ENCODE measurements at places on chromosomes 4 and X.

DNA sequence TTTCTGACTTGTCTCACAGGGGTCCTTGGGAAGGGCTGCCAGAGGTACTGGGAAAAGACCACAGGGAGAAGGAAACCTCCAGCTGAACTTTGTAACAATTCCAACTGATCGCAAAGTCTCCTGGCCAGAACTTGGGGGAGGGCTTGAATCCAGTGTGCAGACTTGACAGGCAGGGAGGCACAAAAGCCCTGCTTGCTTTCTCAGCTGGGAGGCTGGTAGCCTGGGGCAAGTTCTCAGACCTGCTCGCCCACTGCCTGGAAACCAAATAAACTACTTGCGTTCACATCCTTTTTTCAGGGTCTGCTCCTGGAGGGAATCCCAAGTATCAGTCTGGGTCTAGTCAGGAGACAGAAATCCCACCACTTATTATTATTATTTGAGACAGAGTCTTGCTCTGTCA lies 48.0 kb upstream of the CASK start:
- DNase-seq, result no peak

GRCh38 chrX:130024127-130024526 lies 41.7 kb downstream of the BCORL1 start:
- peak; percentile 60 for DNase-seq

DNA sequence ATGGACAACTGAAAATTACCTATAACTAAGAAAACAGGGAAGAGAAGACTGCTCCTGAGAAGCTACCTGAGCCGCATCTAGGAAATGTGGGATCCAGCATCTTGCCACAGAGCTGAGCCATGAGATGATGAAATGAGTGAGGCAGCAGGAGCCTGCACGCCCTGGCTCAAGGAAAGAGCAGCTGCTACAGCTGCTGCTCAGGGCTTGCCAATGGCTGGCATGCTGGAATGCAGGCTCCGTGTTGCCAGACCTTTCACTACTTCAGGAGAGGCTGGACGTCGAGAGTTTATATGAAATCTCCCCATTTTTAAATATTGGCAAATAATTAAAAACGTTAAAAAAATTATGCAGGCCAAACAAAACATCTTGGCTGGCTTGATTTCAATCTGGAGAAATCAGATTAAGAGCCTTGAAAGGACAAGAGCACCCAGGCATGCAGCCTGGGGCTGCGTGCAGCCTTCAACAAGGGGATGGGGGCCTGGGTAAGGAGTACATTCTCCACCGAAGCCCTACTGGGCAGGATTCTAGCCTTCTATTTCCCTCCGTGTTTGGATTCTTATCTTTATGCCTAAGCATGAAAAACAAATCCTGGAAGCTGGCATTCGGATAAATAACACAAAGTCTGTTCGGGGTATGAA lies 227.6 kb downstream of the NR3C2 start:
- DNase-seq, result no peak

GRCh38 chrX:154374313-154375155 lies at the start of gene FLNA:
TSS of gene FLNA (minus strand) at chrX:154374634. CDS start at chrX:154371245, 3,389 bp downstream.
- no peak for DNase-seq

DNA sequence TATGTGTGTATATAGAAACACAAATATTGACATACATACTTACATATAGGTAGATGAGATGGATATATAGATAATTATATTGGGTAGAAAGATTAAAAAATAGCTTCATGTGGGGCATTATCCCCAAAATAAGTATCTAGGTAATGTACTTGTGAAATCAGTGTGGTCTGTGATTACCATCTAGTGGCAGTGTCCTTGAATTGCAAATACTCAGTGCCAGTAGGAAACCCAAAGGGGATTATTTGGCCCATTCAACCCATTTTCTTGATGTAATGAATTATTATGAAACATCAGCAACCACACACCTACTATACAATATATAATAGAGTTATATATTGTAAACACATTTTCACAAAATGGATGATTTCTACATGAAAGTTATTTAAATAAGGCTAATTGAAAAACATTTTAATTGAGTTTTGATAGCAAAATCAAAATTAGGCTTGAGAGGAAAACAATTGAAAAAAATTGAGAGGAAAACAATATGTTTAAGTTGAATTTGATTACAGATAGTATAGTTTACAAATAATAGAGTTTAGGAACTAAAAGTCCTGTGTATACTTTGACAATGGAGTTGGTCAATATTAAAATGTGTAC lies 389.4 kb downstream of the GALNTL6 start:
- DNase-seq, result no peak

DNA sequence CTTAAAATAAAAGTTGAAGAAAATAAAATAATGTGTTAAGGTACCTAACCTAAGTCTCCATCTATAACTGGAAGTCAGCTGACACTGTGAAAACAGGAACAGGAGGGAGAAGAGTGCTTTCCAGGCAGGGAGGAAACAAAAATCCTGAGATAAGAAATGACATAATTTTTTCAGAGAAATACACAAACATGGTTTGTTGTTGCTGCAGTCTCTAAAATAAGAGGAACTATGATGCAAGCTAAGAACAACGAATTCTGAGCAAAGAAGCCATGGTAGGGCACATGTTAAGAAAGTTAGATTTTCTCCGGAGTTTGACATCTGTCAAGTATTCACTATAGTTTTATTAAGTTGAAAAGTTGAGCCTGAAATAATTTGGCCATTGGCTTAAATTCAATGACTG lies 26.9 kb downstream of the PAPSS1 start:
- DNase-seq, result no peak

DNA sequence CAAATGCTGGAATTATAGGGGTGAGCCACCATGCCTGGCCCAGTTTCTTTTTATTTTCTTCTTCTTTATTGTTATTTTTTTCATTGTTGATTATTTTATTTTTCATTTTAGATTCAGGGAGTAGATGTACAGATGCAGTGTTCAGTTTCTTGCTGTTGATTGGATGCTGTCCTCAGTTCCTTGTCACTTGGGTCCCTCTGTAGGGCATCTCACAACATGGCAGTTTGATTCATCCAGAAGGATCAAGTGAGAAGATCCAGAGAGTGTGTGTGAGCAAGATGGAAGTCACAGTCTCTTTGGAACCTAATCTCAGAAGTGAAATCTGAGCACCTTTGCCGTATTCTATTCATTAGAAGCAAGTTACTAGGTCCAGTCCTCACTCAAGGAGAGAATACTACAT lies 20.9 kb downstream of the HMGB3 start:
- DNase-seq, result no peak

DNA sequence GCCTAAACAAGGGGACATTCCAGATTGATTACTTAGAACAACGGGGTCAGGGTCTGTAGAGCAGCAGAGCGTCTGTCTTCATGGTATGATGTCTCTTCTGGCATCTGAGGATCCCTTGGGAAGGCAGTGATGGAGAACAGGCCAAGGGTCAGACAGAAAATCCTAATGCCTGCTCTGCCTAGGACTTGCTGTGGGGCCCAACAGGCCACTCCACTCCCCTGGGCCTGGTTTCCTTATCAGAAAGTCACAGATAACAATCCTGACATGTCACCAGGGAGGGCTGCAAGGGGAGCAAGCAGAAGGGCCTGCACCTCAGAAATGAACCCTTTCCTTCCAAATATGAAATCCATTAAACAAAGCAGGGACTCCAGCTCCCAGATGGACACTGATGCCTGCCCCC lies 21.4 kb upstream of the ARHGAP6 start:
- DNase-seq, result no peak

DNA sequence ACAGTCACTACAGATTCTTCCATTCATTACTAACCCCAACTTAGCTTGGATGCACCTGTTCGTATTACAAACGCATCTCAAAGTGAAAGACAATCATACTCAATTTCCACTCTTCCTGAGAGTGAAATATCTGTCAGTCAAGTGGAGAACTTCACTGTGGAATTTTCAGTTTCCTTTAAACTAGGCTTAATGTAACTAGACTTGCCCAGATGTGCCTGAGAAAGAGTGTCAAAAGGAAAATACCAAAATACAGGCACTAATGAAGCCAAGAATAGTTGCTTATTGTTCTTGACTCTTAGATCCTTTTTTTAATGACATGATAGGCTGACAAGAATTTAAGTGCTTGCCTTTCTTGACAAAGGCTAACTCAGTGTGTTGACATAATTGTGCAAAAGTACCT lies 72.4 kb upstream of the NR3C2 start:
- no peak for DNase-seq

- no peak for DNase-seq
These were observed 84.6 kb downstream of the TSPAN5 start for GRCh38 chr4:98573791-98574190.

DNA sequence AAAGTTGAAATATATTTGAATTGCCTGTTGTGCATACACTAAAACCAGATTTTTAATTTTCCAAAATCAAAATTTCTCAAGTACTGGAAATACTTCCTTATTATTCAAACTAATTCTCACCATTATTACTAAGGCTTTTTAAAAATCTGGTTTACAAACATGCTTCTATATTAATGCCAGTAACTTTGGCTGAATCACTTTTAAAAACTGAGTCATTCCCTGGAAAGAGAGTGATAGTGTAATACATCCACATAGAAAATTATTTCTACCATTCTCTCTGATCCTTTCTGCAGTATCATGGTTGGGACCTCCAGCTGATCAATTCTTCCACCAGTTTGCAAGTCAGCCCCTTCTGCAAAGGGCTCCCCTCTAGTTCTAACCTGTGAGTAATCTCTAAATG lies 165.3 kb upstream of the FAM241A start:
- no peak for DNase-seq

GRCh38 chr4:43496188-43496587 lies 603.7 kb downstream of the GRXCR1 start:
- DNase-seq, result no peak

GRCh38 chr4:148170408-148171365 lies 271.5 kb downstream of the NR3C2 start:
- no peak for DNase-seq

GRCh38 chr4:176744091-176744490 lies 48.6 kb downstream of the VEGFC start:
- DNase-seq, result no peak

DNA sequence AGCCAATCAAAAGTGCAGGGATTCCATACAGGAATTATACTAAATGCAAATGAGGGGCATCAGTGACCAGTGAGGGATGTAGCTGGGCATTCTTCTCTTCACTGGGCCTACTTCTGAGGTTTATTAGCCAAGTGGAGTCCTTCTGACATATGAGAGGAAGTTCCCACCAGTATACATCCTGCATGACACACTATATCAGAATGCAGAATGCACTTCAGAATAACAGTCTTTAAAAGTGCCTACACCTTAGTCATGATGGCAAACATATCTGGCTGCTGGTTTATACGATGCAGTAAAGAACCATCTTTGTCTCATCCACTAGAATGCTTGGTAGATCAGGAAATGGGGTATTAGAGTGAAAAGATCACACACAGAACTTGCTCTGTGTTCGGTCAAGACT lies 180.3 kb upstream of the PPARGC1A start:
- no peak for DNase-seq

DNA sequence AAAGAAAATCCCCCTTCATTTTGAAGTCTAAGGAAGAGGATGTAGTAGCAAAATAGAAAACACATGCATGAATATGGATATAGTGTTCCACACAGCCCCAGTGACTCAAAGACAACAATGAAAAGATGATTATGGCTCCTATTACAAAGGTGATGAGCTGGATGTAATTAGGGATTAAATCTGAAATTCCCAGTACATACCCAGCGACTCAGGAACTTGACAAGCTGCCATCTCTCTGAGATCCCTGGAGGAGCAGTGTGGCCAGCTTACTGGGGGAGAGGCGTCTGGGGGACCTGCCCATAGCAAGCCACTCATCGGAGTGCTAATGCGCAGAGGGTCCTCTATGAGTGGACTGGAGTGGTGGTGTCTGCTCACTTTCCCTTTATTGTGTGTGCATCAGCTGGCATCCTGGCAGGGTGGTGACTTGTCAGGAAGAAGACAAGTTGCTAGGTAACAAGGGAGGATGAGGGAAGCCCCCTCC lies 42.7 kb upstream of the MGST2 start:
- DNase-seq, result no peak

DNA sequence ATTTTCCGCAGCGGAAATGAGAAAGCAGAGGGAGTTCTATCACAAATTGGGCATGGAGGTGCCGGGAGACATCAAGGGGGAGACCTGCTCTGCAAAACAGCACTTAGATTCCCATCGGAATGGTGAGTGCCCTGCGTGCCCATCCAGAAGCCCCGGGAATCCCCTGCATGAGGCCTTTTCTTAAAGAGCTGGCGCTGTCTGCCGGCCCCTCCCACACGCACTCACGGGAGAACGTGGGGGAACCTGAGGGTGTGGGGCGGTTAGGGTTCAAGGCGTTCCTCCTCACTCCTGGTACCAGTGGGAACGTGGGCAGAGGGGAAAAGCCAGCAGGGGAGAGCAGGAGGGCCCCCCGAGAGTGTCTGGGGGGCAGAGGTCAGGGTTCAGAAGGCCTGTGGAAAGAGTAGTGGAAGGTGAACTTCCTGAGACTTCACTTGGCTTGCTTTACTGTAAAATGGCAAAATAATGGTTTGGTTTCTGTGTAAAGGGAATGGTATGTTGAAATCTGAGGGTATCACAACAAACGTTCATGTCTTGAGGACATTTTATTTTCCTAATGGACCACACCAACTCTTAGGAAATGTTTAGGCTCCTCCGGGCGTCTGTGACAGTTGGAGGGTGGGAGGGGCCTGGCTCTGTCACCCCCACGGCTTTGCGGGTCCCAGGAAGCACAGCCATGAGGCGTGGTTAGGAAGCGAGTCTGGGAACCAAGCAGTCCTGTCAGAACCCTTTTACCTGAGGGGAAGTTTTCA lies 38.0 kb downstream of the PCGF3 start:
- no peak for DNase-seq

GRCh38 chrX:65596270-65597034 lies 61.9 kb upstream of the LAS1L start:
- DNase-seq, result no peak

DNA sequence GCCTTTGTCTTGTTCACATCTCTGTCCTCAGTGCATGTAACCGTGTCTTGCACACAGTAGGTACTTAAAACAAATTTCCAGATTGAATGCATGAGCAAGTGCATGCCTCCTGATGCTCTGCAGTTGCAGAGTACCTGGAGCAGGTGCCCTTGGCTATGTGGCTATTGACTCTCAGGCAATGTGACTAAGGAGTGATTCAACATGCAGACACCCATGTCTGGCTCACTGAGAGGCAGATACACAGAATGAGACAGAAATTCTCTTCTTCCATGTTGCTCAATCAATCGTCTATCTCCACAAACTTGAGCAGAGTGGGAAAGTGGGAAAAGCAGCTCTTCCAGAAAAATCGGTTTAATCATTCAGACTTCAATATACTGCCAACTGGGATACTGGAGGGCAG lies 111.0 kb downstream of the CHRDL1 start:
- DNase-seq, result no peak

Measured in stimulated activated CD8-positive, alpha-beta memory T cell treated with anti-CD3 and anti-CD28 coated beads, Interleukin-4, amount 100 ng/mL, for 4 hours (primary cell).